NCI-H748 treated with DMSO at 0.1 percent for 48 hours (cell line): ENCODE measurements at places on chromosomes 3 and 15.

- DNase-seq = no peak
These were observed 22.9 kb downstream of the CTSH start for GRCh38 chr15:78921940-78922339.

DNA sequence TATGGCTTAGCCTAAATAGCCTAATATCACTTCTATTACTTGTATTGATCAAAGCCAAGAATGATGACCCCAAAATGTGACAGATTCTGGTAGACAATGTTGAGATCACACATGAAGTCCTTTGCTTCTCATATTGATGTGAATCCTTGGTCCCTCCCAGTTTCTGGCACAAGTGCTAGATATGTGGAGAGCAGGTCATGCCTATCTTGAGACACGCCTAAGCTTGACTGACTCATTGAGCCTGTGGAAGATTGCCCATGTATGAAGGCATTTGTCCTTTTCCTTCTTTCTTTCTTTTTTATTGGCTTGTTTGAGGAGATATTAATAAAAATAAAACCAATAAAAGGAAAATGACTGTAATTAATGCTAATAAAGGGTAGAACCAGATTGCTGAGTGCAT, 54.0 kb upstream of the TMEM108 start:
- DNase-seq = no peak

DNA sequence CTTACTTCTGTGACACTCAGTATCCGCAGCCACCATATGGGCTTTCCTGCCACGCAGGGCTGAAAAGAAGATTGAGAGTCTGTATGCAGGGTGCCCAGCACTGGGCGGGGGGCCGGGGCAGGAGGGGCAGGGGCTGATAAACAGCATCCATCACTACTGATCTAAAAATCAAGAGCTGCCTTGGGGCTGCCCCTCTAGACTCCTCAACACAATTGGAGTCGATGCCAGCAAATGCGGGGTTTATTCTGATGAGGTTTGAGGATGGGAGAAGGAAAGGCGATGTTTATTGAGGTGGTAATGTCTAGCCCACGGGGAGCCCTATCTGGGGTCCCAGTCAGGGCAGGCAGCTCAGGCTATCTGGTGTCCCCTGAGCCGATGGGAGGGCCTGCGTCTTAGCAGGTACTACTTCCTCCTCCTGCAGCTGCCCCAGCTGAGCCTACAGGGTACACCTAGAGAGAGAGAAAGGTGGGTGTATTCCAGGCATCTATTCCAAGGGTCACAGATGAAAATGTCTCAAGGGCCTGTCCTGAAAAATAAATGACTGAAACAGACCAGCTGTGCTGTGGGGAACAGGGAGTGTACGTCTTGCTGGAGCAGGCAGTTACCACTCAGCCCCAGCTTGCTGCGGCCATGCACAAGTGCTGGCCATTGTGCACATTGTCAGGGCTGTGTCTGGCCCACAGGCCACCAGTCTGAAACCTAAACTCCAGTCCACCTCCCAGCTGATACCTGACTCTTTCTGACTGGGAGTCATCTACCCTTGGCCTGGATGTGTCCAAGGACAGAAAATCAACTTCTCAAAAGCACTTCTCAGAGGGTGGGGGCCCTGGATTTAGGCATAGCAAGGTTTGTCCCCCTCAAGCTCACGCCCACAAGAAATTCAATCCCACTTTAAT, 19.5 kb downstream of the ISG20 start:
- no peak for DNase-seq

GRCh38 chr3:48651771-48652170, 10.9 kb downstream of the CELSR3 start:
- DNase-seq = no peak

DNA sequence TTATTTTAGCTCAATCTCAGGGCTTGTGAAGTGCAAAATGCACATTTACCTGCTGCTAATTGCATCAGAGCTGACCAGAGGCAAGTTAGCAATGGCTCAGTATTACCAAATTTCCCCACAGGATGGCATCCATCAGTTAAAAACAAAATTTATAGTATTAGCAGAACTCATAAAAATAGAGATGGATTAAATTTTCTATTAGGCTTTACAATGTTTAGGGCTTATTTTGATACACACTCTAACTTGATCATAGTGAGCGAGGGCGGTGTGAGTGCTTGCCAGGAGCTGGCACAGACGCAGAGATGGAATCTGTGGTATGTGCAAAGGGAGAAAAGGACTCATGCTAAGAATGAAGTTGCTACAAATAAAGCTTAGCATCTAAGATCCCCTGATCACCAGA, 241.0 kb downstream of the NSUN3 start:
- DNase-seq = no peak

GRCh38 chr3:127768346-127769008, 53.8 kb downstream of the MGLL start:
- DNase-seq = no peak

DNA sequence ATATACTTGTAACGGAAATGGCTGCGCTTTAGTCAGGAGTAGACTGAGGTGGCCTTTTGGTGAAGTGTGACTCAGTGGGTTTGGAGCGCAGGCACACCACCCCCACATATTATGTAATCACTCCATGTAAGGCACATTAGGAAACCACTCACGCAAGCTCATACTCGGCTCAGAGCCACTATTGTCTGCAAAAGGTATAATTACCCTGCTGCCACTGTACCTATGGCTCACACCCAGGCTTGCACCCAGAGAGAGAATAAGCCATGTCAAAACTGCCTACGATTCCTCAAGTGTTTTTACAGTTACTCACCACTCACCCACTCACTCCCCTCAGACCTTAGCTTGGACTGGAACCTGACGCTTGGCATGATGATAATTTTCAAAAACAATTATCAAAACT, 611.9 kb upstream of the CCDC54 start:
- DNase-seq = no peak

GRCh38 chr15:94670438-94671034, 439.2 kb downstream of the MCTP2 start:
- peak; percentile 48 for DNase-seq

DNA sequence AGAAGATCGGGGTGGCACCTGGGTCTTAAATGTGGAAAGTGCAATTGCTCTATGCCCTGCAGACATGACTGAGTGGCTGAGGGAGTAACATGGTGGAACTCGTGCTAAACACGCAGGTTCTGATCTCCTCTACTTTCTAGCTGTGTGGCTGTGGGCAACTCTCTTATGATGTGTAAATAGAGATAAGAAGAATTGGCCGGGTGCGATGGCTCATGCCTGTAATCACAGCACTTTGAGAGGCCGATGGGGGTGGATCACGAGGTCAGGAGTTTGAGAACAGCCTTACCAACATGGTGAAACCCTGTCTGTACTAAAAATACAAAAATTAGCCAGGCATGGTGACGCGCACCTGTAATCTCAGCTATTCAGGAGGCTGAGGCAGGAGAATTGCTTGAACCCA, 67.7 kb downstream of the CLDN11 start:
- DNase-seq = no peak

DNA sequence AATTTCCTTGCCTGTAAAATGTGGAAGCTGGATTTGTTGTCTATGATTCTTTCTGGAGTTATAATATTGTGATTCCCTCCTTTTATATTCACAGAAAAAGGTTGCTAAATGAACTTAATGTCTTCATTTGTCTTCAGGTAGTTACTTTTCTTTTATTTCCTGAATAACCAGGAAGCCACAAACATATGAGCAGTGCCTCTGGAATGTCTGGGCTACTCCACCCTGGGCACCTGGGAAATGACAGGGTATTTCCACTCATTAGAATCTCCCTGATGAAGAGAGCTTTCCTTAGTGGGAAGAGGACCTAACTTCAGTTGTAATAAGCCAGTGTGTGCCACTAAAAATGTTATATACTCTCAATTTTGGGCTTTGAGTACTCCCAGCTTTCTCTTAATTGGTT, 3.8 kb upstream of the SLMAP start:
- no peak for DNase-seq

DNA sequence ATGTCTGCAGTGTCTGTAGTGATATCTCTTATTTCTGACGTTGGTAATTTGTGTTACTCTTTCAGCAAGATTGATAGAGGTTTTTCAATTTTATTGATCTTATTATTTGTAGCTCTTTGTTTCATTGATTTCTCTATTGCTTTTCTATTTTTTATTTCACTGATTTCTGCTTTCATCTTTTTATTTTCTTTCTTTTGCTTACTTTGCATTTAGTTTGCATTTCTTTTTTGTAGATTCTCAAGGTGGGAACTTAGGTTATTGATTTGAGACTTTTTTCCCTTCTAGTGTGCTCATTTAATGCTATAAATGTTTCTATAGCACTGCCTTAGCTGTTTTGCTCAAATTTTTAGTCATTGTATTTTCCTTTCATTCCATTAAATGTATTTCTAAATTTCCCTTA, 49.5 kb upstream of the GABRG3 start:
- no peak for DNase-seq

GRCh38 chr15:70147178-70147760, 49.6 kb upstream of the TLE3 start:
- no peak for DNase-seq

- no peak for DNase-seq
These were observed 36.0 kb downstream of the NR2F2 start for GRCh38 chr15:96366526-96366877.

GRCh38 chr3:106376016-106376570, 507.3 kb upstream of the CBLB start:
- DNase-seq = no peak

GRCh38 chr3:46829699-46830208, 33.5 kb downstream of the MYL3 start:
- DNase-seq = no peak

DNA sequence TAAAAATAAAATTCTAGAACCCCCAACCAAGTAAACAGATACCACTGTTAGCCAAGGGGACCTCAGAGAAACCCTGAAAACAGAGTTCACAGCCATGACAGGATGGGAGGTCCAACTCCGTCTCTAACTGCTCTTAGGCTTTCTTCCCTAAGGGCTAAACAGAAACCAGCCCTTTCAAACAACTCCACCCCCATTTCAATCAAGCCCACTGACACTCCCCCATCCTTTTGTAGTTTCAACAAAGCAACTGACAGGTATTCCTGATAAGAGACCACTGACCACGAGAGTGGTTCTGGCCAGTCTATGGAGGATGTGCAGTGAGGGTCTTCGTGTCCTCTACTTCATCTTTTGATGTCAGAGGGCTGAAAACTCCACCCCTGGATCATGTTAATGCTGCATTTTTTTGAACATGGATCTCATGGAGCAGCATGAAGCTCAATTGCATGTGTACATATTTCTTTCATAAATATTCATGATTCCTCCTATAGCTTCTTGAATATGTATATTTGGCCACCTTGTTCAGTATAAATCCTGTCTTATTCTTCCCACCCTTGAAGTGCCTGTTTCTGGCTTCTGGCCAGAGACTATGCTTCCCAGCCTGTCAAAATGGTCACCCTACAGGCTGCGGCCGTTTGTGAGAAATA, 222.6 kb downstream of the OSBPL10 start:
- no peak for DNase-seq

- no peak for DNase-seq
These were observed 219.7 kb downstream of the SLCO3A1 start for GRCh38 chr15:92073044-92073785.

DNA sequence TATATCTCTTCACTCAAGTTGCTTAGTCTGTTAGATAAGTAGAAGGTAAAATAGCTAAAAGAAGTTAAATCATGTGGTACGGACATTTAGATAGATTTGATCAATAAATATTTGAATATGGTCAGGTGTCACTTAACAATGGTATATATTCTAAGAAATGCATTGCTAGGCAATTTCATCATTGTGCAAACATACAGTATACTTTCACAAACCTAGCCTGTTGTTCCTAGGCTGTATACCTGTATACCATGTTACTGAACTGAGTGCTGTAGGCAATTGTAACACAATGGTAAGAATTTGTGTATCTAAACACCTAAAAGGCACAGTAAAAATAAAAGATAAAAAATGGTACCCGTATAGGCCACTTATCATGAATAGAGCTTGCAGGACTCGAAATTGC, 112.8 kb upstream of the CGNL1 start:
- no peak for DNase-seq

GRCh38 chr3:187367561-187368103, 553 bp upstream of the RTP4 start:
- DNase-seq = no peak

DNA sequence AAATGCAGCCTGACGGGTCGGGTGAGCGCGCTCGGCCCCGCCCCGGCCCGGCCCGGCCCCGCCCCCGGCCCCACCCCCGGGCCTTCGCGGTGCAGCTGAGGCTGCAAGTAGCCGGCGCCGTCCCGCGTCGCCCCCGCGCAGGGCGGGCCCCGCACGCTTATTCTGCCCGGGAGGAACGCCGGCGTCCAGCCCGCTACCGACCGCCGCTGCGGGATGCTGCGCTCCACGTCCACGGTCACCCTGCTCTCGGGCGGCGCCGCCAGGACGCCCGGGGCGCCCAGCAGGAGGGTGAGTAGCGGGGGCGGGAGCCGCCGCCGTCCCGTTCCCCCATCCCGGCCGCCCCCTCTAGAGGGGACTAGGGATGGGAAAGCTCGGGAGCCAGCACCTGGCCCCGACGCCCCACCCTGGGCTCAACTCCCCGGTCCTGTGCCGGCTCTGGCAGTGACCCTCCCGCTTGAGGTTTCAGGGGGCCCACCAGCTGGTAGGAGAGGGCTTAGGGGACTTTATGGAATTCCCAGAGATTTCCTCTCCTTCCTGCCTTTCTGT, at the start of gene MYZAP:
Gene MYZAP (plus strand): TSS at position 83 of the 546 bp plus-strand sequence. CDS start 131 bp downstream, at position 214.
- no peak for DNase-seq

DNA sequence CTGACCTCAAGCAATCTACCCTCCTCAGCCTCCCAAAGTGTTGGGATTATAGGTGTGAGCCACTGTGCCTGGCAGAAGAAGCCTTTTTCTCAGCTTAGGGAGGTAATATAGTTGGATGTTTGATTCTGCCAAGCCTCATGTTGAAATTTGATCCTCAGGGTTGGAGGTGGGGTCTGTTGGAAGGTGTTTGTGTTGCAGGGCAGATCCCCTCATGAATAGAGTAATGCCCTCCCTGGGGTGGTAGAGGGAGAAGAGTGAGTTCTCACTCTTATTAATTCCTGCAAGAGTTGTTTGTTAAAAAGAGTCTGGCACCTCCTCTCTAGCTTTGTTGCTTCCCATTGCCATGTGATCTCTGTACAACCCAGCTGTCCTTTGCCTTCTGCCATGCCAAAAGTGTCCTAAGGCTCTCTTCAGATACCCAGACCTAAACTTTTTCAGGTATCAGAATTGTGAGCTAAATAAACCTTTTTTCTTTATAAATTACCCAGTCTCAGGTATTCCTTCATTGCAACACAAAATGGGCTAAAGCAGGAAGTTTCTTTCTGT, 16.4 kb downstream of the NECTIN3 start:
- DNase-seq = peak; percentile 24

GRCh38 chr3:53122933-53123305, 7.3 kb downstream of the RFT1 start:
- DNase-seq = no peak

GRCh38 chr15:96325541-96326327, 4.8 kb upstream of the NR2F2 start:
- DNase-seq = no peak

- DNase-seq = no peak
These were observed 16.5 kb downstream of the BCHE start for GRCh38 chr3:165820671-165821123.

- DNase-seq = no peak
These were observed 74.7 kb upstream of the SYN2 start for GRCh38 chr3:11929531-11929930.
